ENCODE measurements at places on chromosomes 2 and 18.

- peak; percentile 19 for DNase-seq
Observed at GRCh38 chr18:25348386-25349130, 3.4 kb downstream of the ZNF521 start.

- no peak for DNase-seq
Observed at GRCh38 chr18:23731861-23732260, 42.6 kb downstream of the LAMA3 start.

GRCh38 chr2:226017537-226017936 lies 618.0 kb downstream of the NYAP2 start:
- no peak for DNase-seq

DNA sequence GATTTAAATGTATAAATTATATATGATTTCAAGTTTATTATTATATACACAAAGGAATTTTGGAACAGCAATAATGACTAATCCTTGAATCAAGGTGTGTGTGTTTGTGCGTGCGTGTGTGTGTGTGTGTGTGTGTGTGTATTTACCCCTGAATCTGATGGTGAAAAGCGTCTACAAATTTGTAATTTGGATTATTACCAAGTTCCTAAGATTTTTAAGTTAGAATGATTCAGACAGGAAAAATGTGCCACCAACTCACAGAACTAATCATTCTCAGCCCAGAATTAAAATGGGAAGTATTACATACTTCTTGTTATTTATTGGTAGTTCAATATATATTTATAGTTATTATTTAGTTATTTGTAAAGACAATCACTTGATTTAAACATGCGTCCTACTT lies 12.3 kb downstream of the CALCRL start:
- DNase-seq, result no peak

DNA sequence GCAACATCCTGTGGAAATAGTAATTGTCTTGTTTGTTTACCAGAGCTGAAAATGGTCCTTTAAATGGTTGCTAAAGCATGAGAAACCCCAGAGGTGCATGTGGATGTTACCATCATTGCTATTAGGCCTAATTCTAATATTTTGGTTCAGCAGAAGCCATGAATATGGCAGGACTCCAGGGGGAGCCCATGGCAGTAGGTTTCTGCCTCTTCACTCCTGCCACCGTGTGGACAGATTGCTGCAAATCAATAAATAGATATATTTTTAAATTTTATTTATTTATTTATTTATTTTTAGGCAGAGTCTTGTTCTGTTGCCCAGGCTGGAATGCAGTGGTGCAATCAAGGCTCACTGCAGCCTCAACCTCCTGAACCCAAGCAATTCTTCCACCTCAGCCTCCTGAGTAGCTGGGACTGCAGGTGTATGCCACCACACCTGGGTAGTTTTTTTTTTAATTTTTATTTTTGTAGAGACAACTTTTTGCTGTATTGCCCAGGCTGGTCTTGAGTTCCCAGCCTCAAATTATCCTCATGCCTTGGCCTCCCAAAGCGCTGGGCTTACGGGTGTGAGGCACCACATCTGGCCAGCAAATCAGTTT lies 54.9 kb upstream of the CAPN13 start:
- DNase-seq, result no peak

DNA sequence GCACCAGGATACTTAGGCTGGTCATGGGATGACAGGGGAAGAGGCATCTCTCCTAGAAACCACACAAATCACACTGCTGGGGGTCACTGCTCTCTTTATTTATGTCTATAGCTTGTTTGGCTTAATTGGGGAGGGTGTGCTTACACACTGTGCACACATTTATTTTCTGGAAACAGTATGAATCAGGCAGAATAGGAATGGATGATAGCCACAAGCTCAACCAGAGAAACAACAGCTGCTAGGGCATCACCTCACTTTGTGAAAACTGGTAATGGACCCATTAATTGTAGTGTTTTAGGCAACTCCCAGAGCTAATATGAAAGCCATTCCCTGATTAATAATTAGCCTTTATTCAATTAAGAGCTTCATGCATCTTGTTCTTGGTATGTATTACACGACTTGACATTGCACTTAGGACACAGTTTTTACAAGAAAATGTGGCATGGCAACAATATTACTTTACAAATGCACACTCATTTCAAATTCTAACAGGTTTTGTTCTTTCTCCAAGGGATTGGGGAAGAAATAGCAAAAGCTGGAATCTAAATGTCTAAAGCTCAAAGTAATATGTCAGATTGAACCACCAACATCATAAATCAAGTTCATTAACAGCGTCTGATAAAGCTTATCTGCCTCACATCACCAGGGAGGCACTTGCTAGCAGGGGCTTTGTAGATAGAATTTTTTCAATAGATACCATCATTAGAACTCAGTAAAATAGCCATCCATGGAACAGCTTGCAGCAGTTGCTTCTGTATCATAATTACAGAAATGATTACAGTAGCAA lies 361.9 kb upstream of the FSHR start:
- DNase-seq, result no peak

DNA sequence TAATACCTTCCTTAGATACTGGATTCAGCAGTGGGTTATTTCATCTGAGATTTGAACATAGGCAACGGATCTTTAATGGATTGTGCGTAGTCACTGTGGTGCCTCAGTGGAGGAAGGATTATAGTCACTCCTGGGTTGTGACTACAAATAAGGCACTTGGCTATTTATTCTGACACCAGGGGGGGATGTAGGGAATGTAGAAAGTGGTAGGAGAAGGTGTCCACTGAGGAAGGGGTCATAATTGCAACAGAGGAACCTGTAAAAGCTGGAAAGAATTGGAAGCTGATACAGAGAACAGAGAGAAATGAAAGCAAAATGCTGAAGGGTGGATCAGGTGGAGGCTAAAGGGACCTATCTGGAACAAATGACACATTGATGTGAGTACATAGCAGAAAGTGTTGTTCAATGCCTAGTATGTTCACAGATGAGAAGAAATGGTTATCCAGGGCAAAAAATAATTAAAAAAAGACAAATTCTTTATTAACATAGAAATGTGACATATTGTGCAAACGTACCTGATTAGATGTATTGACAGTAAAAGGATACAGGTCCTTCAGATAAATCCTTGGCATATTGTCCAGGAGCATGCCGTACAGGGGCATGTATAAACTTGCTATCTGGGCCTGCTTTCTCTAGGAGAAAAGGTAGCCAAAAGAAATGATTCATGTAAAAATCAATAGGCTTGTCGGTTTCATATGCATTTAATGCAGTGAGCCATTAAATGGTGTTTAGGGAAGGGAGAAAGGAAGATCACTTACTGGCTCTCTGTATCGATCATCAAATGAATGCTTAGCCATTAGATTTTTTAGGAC lies 91.2 kb upstream of the CCDC195 start:
- DNase-seq, result peak; percentile 2

DNA sequence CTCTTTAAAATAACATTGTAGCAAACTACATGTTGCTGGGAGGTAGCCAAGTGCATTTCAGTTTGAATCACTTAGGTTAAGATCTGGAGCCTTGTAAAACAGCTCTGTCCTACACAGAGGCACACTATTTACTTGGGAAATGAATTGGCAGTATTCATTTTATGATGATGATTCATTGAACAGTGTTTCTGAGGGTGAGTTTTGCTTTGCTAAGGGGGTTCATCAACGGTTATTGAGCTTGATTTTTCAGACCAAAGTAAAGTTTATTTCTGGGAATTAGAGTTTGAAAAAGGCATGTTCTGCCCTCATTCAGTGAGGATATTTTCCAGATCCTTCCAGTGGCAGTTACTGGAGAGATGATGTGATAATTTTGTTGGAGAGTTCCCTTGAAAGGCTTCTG lies 55.6 kb downstream of the CCDC85A start:
- DNase-seq, result no peak

DNA sequence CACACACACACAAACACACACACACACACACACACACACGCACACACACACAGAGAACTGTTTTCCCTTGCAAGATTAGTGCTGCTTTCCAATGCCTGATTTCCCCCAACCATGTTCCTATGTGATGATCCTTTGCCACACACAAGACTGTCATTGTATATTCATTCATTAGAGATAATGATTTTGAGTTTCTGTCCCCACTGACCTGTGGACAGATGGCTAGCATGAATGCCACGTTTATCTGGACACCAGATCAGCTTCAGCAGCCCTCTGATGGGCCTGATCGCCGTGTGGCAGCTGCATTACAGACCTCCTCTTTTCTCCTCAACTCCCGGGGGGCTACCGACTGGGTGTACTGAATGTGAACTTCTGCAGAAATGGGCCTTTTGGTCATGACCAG lies 353.0 kb downstream of the MYCN start:
- DNase-seq, result no peak

- DNase-seq, result no peak
Observed at GRCh38 chr2:41294331-41294730, 753.5 kb upstream of the PKDCC start.

- DNase-seq, result no peak
Observed at GRCh38 chr2:163626639-163627109, 109.1 kb downstream of the FIGN start.

GRCh38 chr2:96815326-96816126 lies 542 bp upstream of the CNNM3 start:
- peak; percentile 25 for DNase-seq

- no peak for DNase-seq
Observed at GRCh38 chr18:26119246-26119645, 14.4 kb upstream of the PSMA8 start.

- peak; percentile 65 for DNase-seq
Observed at GRCh38 chr2:12452185-12452584, 264.6 kb upstream of the TRIB2 start.

GRCh38 chr18:6013171-6013810 lies 118.0 kb upstream of the TMEM200C start:
- no peak for DNase-seq

DNA sequence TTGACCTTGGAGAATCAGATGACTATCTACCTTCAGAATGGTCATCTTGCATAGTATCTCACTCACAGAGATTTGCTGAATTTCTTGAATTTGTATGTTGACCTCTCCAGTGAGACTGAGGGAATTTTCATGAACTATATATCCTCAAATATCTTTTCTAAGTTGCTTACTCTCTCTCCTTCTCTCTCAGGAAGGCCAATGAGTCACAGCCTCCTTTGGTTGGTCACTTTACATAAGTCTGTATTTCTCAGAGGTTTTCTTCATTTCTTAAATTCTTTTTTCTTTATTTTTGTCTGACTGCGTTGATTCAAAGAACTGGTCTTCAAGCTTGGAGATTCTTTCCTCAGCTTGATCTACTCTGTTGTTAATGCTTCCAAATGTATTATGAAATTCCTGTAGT lies 51.7 kb downstream of the VIT start:
- no peak for DNase-seq

Data from bone marrow (tissue), 2 donors.